ENCODE measurements at places on chromosomes 16 and 17.
A peak's percentile ranks its signal among the peaks of the same experiment; 100 is the strongest.

- DNase-seq: peak; percentile 53
These were observed 9.4 kb downstream of the RPL19 start for GRCh38 chr17:39209317-39210092.

DNA sequence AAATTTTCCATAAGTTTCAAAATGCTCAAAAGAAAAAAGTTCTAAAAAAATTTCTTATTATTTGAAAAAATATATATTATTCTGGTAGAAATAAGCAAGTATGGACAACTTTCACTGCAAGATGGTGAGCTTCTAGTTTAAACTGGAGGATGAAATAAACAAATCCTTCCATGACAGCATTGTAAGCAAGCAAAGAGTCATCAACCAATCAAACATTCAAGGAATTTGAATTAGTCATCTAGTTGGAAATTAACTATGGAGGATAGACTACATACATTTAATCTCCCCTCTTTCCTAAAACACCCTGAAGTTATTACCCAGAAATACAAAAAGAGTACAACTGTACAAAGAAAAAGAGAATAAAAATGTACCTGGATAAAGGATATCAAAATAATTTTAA is 51.0 kb upstream of the IRX5 start:
- no peak for DNase-seq

- DNase-seq: no peak
These were observed 19.2 kb upstream of the PITPNM3 start for GRCh38 chr17:6575596-6575988.

DNA sequence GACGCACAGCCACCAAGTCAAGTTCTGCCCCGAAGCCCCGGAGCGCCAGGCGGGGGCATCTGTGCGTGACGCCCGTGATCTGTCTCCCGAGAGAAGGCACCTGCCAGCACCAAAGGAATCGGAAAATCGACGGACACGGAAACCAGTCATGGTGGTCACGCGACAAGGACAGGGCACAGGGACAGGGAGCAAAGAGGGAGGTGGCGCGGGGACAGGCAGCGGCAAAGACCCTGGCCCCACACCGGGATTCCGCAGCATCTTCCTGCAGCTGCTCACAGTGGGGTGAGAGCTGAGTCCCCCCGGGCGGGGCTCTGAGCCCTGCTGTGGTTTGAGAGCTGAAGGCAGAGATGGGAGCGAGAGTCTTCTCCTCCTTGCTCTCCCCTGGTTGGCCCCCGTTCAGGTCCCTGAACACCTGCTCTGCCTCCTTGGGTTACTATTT is 56.4 kb downstream of the ABR start:
- no peak for DNase-seq

- no peak for DNase-seq
These were observed 637 bp downstream of the WNT3 start for GRCh38 chr17:46817901-46818209.

DNA sequence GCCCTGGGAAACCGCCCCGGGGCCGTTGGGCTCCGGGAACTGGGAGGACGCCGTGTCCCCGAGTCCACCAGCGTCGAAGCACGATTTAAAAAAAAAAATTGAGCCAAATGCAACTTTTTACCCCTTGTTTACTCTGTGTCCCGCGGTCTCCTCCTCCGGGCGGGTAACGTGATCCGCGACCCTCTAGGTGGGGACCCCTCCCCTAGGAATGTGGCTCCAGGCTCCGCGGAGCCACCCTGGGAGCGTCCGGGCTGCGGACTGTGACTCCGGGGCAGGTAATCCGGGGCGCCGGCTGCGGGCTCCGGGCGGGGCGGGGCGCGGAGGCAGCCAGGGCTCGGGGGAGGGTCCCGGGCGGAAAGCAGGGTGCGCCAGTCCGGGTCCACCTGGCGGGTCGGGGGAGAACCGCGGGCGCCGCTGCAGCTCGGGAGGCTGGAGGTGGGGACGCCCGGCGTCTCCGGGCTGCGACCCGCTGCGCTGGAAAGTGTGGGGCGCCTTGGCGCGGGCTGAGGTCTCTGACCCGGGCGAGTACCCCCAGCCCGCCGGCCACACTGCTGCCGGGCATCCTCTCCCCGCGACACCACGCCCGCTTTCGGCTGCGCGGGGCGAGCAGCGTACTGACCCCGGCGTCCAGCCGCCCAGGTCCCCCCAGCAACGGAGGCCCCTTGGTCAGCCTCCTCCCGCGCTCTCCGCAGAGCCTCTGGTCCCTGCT is 852 bp upstream of the HELZ start:
- DNase-seq: no peak

- no peak for DNase-seq
These were observed 90.1 kb downstream of the DNAH17 start for GRCh38 chr17:78486946-78487680.

GRCh38 chr16:19935694-19936093 is 51.0 kb upstream of the GPRC5B start:
- DNase-seq: no peak

DNA sequence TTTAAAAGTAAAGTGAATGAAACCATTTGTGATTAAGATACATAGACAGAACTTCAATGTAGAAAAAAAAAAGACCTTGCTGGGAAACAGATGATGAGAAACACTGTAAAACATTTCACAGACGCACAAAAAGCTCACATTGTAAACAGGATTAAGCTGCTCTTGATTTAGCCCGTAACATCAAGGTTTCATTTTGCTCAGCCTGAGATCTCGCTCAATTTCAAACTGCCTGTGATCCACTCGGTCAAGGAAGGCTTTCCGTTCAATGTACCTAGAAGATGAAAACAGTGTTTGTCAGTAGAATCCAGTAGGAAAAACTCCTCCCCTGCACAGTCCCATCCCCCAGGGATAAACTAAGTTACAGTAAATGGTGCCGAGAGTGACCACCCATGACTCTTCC is 42.3 kb upstream of the BCAR1 start:
- DNase-seq: no peak

- no peak for DNase-seq
These were observed 1.2 kb downstream of the EPN3 start for GRCh38 chr17:50533720-50534148.

- no peak for DNase-seq
These were observed 773 bp downstream of the SYNGR3 start for GRCh38 chr16:1990351-1991134.

DNA sequence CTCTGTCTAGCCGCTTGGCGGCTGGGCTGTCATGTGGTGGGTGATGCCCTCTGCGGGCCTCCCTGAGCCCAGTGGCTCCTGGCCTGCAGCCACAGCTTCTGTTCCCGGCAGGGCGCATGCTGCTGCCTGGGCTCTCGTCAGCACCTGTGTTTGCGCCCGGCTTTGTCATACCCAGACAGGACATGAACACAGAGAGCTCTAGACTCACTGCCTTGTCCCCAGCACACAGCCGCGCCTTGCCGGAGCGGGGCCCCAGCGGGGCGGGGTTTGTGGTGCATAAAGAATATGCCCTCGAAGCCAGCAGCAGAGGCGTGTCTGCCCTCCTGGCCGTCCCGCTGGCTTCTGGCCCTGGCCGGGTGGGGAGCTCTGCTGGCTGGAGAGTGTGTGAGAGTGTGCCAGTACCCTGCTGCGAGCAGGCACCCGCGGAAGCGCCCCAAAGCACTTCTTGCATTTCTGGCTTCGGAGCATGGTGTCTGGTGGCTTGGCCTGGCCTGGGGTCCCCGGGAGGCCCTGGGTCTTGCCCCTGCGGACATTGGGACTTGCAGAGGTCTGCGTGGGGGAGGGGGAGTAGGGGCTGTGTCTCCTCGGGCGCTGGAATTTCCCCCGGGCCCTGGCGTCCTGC is 14.4 kb downstream of the ASPSCR1 start:
- no peak for DNase-seq

GRCh38 chr16:55282441-55282840 is 41.6 kb upstream of the IRX6 start:
- DNase-seq: no peak

DNA sequence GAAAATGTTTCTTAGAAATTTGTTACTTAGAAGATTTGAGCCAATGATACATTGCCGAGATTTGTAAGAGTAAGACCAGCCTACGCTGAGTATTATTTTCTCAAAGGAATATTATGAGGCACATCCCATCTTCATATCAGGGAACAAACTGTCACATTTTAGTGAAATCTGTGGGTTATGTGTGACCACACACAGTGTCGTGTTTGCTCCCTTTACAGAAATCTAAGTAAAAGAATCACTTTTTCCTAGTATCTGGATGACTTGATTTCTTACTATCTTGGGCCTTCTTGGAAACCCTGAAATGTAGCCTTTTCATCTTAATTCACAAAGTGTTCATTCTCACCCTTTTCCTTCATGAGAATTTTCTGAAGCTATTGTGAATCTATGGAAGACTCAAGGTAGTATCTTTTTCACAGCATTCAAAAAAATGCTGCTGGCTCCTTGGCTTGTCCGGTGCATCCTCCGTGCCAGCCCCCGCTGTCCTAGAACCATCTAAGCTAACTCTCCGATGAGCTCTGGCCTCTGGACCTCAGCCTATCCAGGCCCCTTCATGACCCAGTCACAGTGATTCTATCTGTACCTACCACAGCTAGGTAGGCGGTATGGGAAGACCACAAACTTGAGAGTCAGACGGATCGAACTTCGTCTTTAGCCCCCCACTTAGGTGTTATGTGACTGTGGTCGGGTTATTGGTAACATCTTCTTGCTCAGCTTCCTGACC is 524.3 kb downstream of the MAF start:
- no peak for DNase-seq

DNA sequence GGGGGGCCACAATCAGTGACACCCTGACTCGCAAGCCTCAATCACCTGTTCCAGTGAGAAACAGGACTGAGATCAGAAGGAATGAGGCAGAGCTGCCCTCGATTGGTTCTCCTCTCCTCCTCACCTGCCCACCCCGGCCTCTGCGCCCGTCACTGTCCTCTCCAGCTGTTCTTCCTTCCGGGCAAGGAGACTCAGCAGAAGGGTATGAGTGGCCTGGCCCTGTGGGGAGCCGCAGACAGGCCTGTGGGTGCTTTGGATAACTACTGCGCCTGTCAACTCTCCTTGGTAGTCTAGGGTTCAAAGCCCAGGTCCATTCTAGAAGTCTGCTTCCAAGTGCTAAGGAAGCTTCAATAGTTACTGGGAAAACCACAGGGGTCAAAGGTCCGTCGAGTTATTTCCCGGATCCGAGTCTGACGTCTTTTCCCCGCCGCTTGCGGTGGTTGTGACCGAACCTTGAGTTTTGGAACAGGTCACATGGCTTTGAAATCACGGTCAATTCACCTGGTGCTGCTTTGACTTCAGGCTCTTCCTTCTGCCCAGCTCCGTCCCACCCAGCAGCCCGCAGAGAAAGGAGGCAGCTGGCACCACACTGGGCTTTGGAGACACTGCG is 8.3 kb downstream of the CARD14 start:
- DNase-seq: no peak

DNA sequence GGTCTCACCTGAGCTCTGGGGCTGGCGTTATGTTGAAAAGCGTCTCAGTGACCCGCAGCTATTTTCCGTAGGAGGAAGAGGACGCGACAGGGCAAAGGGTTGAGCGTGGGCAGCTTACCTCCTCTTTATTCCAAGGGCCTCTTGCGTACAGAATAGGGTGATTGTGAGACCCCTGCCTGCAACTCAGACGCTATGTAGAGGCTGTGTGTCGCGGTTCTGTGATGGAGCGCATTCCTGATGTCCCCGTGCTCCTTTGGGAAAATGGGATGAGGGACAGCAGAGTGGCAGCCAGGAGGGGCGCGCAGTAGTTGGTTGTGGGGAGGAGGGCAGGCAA is 531 bp upstream of the CDH8 start:
- no peak for DNase-seq

DNA sequence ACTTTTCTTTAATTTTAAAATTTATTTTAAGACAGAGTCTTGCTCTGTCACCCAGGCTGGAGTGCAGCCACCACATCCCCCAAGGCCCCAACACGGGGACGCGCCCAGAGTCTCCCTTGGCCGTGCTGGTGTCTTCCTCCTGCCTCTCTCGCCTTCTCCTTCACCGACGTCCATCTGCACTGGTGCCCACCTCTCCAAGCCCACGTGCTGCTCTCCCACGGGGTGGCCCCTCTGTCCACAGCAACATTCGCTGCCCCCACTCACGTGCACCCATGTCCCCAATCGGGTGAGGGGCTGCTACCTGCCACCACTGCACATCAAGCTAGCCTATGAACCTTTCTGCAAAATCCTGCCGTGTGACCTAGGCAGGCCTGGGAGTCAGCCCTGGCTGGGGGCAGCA is 3.1 kb downstream of the TMEM204 start:
- DNase-seq: no peak

DNA sequence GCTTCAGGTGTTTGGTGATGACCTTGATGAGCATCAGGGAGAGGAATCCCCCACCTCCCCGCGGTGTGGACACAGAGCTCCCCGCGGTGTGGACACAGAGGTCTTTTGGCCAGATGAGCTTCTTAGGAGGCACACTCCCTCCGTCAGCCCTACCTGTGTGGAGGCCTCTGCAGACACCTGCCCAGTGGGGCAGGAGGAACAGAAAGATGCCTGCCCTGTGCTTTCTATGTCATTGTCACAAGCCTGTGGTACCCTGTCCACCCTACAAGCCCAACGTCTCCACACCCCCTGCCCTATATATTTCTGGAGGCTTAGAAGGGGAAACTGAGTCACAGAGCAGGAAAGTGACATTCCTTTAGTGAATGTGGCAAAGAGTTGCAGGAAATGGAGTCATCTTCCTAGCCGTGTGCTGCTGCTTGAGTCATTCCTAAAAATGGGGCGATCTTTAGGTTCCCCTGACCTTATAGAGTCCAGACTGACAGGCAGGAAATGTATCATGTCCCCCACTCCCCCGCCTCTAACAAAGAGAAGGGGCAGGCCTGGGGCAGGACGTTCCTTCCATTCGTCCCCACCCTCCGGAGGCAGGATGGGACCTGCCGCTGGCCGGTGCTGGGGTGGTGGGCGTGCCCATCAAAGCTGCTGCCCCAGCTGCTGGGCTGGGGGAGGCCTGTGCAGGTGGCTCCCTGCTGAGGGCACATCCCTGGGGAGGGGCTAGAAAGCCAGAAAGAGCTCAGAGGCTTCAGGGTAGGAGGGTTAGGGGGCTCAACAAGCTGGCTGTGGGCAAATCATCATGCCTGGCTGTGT is 1.0 kb upstream of the C16orf74 start:
- DNase-seq: no peak

DNA sequence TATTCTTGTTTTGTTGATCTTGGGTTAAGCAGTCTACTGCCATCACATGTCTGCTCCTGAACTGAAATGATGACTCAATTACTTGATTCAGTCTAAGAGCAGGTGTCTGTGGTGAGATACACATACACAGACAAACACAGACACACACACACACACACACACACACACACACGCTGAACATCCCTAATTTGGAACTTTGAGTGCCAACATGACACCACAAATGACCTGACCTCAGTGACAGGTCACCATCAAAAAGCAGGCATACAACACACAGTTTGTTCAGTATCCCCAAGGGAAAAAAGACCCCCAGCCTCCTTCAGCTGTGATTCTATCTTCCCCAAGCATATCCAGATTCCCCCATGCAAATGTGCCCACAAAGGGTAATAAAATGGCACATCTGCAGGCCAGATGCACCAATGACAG is 130.1 kb upstream of the TMEM97 start:
- no peak for DNase-seq

GRCh38 chr17:20087538-20088250 is 78.5 kb downstream of the SPECC1 start:
- DNase-seq: no peak

- no peak for DNase-seq
These were observed 948.1 kb downstream of the KCNJ2 start for GRCh38 chr17:71117466-71117865.

GRCh38 chr17:82582213-82582612 is 62.7 kb downstream of the FOXK2 start:
- DNase-seq: no peak
